H1 (cell line): ENCODE measurements at places on chromosomes 3 and 15. TPM values are rescaled to one million over a fixed set of nuclear protein-coding genes. Genes with fewer than 3 reads are reported as not detected.

- no peak overlapping the region for H3K27ac ChIP-seq
- DNase-seq: no peak
- H3K27me3 ChIP-seq: no peaks in the 10 kb centered on the region
- peaks cover 6% of the 10 kb centered on the region; the same call in 1 of the 2 replicates for H3K36me3 ChIP-seq
- no peaks in the 10 kb centered on the region for H3K4me1 ChIP-seq
Measured at GRCh38 chr3:179734497-179735281, 81.8 kb downstream of the USP13 start.

DNA sequence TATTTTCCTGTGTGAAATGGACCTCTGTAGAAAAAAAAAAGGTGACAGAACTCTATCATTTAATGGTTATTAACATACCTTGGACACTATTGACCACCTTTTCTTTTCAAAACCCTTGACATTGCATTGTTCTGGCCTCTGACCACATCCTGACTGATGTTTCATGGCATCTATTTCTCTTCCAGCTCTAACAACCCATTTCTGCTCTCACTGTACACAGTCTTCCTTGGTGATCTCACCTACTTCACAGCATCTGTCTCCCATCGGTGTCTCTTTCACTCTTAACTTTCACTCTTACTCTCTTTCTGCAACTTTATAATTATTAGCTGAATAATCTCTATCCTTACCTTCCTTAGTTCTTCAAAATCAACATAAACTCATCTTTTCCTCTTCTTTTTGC lies 217.4 kb upstream of the CD96 start:
- H3K4me3 ChIP-seq: no peak overlapping the region
- no peak overlapping the region for H3K27ac ChIP-seq
- DNase-seq: no peak
- no peaks in the 10 kb centered on the region for H3K36me3 ChIP-seq

DNA sequence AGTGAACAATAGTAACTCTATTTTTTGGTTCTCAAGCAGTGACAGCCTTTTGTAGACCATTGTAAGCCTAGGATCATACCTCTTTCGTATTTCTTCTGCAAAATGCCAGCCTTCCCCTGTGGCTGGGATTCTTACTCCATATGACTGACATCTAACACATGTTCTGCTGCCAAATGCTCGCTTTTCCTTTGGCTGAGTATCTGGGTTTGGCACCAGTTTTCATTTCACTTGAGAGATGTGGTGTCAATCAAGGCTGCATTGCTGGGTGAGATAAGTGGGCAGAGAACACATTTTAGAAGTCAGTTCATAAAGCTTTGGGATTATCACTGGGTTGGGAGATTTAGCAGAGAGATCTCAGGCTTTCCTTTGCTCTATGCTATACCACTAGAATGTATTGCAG lies 514.7 kb upstream of the SGO1 start:
- H3K27ac ChIP-seq: no peak overlapping the region
- H3K27me3 ChIP-seq: no peaks in the 10 kb centered on the region
- H3K36me3 ChIP-seq: no peaks in the 10 kb centered on the region
- no peak for DNase-seq
- no peak overlapping the region for H3K4me3 ChIP-seq

Gene ANP32A
- total RNA-seq: 284 and 295 TPM in 2 replicates

Gene TMEM266
- 1.7 and 2.6 TPM in 2 replicates for total RNA-seq
